ENCODE measurements at places on chromosomes 11 and 22.

DNA sequence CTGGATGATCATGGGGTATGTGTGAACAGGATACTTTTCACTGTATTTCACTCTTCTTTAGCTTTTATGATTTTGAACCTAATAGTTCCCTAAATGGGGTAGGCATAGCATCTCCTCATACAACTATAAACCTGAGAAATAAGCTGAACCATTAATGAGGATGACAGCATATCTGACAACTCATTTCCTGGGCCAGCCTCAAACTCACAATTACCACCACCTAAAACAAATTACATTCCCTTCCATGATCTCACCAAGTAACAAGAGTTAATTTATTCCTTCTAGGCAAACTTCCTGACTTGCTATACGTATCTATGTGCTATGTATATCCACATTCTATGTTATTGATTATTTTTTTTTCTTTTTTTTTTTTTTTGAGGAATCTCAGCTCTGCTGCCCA is 23.0 kb downstream of the SIK3 start:
- DNase-seq: no peak

GRCh38 chr11:24043842-24044241 is 453.0 kb upstream of the LUZP2 start:
- DNase-seq: no peak

GRCh38 chr11:73347067-73347466 is 29.1 kb upstream of the RELT start:
- no peak for DNase-seq

DNA sequence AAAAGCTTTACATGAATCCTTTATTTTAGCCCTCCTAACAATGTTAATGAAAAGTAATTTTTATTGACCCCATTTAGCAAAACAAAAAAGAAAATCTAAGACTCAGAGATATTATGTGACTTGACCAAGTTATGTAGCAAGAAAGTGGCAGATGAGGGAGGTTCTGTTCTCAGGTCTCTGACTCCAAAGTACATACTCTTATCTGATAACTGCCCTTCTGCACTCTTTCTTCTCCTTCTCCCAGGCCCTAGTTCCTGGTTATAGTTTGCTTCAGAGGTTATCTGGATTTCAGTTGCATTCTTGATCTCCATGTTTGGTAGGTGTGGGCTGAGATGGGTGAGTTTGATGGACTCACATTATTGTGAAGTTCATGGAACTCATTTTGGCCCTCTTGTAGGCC is 4.5 kb downstream of the OR9Q2 start:
- no peak for DNase-seq

DNA sequence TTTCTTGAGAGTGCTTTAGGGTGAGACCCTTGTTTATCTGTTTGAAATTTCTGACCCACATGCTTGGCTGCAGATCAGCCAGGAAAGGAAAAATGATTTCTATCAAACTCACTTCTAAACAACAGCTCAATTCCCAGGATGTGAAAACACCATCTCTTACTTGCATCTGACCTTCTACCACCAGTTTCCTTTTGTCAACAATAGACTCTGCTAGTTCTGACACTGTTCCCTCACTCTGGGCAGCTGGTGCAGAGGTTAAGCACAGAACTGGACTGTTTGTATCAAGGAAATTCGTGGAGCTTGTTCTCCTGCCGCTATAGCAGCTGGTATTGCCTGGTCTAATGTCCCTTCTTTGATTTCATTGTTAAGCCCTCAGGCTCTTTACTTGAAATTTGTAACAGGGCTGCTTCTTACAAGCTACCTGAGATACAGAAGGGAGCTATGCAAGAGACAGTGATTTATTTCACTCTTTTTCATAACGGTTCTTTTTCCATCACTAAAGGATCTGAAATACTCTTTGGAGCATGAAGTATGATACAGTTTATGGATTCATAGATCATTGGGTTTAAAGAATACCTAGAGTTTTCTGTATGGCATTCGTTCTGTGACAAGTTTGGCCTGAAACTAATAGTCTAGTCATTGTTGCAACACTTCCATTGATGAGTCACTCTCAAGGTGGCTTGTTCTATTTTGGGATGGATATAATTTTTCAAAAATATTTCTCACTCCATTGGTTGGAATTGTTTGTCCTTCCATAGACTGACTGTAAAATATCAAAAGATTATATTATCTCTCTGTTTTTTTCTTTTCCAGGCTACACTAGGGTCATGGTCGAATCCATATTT is 178.2 kb upstream of the ZC3H12C start:
- no peak for DNase-seq

- peak; percentile 7 for DNase-seq
Measured at GRCh38 chr11:68120273-68121066, 718 bp downstream of the CHKA start.

- DNase-seq: no peak
Measured at GRCh38 chr22:42270176-42270509, 310 bp downstream of the TCF20 start.

- DNase-seq: no peak
Measured at GRCh38 chr11:70628855-70629844, 230.8 kb downstream of the CTTN start.

DNA sequence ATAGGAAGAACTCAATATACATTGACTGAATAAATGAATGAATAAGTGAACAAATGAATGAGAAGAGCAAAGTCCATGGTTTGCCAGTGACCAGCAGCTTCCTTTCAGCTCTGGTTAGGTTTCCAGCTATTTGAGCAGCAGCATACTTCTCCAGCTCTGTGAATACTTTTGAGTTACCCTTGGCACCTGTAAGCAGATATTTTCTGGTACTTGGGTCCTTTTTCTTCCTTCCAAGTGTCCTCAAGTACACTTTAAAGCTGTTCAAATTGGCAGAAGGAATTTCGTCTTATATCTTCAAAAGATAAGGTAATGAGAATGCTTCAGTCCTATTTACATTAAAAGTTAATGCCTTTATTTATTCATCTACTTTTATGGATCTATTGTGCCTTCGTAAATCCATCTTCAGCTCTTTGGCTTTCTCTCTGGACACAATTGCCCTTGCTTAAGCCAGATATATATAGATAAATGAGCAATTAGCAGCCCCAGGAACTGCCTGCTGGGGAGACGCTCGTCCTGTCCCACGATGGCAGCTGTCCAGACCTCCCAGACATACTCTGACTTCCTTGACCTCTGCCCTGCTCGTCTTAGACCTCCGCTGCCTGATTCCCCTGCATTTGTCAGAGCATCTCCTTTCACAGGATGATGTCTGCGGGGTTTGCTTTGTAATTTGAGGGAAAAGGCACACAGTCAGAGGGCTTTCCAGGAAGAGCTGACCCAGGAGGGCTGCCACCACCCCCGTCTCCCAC is 926.3 kb downstream of the OPCML start:
- DNase-seq: no peak

DNA sequence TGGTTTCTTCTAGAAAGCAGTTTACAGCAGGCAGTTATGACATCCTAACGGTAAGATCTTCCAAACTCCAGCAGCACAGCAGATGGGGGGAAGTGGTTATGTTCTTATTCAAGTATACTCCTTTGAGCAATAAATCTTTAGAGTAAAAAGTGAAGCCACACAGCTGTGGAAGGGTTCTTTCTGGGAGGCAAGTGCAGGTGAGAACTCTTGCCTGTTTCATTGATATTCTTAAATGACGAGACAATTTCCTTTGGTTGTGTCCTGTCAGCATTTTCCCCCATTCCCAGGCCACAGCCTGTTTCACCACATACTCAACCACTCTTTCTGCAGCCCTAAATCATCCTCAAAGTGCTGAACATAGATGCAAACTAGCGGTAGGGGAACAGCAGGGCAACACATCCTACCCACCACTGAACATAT is 207.3 kb upstream of the MTNR1B start:
- no peak for DNase-seq

- DNase-seq: peak; percentile 31
Measured at GRCh38 chr11:8168485-8169257, at the start of gene RIC3. Gene RIC3 (minus strand): TSS chr11:8169025. CDS start chr11:8168989, 36 bp downstream.

- no peak for DNase-seq
Measured at GRCh38 chr11:104105155-104105554, 58.8 kb downstream of the PDGFD start.

Data from activated T-helper 1 cell treated with Interleukin-2 at 50 U/mL for 16 hours (primary cell).